ENCODE measurements at places on chromosomes 4 and X.

DNA sequence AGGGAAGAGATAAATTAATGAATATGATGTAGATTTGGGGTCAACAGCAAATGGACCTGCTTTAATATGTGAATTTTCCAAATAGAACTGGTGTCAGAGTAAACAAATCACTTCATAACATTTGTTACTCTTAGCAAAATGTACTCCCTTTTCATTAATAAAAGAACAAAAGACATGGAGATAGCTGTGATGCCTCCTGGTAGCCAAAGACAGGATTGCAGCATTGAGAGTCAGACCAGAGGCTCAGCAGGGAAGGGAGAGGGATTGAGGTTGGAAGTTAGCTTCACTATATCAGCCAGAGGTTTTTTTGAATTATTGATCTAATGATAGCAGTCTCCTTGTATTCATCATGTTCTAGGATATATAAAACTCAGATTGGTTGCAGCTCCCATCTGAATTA lies 17.4 kb upstream of the RAB40A start:
- DNase-seq = no peak

- no peak for DNase-seq
These were observed 1.6 kb upstream of the WWC2 start for GRCh38 chr4:183097231-183098018.

DNA sequence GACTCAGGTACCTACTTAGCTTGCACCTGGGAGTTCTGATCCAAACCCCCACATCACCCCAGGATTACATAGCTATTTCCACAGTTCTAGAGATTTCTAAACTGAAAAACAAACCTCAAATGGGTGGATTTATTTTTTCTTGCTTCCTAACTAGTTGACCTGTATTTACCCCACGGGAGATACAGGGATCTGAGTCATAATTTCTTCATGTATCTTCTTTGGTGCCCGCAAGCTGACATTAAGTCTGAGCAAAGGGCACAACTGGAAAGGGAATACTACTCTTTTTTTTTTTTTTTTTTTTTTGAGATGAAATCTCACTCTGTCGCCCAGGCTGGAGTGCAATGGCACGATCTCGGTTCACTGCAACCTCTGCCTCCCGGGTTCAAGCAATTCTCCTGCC lies 10.0 kb upstream of the ELOVL6 start:
- DNase-seq = no peak

GRCh38 chr4:186485150-186485549 lies 70.2 kb downstream of the MTNR1A start:
- no peak for DNase-seq

DNA sequence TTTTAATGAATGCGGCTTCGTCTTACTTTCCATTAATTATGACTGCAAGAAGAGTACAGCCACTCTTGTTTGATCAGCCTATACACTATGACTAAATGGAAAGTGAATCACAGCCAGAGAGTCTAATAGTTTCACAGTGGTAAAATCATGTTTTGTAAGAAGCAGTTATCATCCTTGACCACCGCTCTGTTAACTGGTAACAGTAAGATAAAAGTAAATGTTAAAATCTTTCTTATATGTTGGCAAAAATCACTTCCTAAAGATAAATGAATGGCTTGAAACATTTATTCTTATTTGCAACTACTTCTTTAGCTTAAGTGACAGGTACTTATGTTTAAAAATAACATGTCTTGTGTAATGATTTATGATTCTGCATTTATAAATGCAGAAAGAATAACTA lies 13.2 kb downstream of the GALNT7 start:
- DNase-seq = no peak

GRCh38 chr4:115128037-115128436 lies 14.6 kb upstream of the NDST4 start:
- DNase-seq = no peak

- DNase-seq = no peak
These were observed 1440.2 kb downstream of the ADGRL3 start for GRCh38 chr4:62640296-62640695.

- no peak for DNase-seq
These were observed 108.9 kb upstream of the TEX13D start for GRCh38 chrX:124223524-124223923.

GRCh38 chr4:44725166-44725565 lies 1.2 kb downstream of the GNPDA2 start:
- no peak for DNase-seq

- no peak for DNase-seq
These were observed 8.7 kb upstream of the TIMM8A start for GRCh38 chrX:101357166-101357795.

DNA sequence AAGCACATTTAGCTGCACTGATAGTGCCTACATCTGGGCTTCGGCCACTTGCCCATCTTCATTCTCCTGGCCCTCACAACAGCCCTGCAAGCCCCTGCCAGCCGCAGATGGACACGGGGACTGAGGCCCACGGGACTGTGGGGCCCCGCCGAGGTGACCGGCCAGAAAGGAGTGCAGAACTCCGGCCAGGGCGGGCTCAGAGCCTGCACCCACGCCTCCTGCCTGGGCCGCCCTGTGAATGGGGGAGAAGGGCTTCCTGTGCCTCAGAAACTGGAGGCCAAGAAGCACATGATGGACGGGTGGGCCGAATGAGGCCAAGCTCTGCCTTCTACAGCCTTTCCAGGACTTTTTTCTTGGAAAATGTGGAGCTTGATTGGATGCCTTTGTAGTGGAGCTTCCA lies 35.7 kb upstream of the HGFAC start:
- no peak for DNase-seq

- DNase-seq = no peak
These were observed 121.8 kb downstream of the TSPAN5 start for GRCh38 chr4:98536631-98537030.

DNA sequence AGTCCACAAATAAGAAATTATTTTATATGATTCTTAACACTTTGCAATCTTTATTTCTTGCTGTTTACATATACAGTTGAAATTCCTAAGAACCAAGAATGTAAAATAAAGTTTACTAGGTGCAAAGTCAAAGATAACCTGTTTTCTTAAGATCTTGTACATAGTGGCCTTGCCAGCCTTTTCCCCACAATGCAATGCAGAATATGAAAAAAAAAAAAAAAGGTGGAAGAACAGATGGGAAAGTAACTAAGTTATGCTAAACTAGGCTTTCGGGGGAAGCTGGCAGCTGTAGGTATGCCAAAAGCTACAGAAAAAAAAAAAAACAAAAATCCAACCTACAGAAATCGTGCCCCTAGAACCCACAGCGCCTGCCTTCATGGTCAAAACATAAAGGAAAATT lies 1588.4 kb downstream of the STIM2 start:
- DNase-seq = no peak

- no peak for DNase-seq
These were observed 136.5 kb upstream of the SMIM31 start for GRCh38 chr4:164617426-164617825.

- no peak for DNase-seq
These were observed 22.6 kb downstream of the LAMP2 start for GRCh38 chrX:120446498-120446897.

- DNase-seq = no peak
These were observed 5.4 kb upstream of the RGS12 start for GRCh38 chr4:3287271-3287971.

DNA sequence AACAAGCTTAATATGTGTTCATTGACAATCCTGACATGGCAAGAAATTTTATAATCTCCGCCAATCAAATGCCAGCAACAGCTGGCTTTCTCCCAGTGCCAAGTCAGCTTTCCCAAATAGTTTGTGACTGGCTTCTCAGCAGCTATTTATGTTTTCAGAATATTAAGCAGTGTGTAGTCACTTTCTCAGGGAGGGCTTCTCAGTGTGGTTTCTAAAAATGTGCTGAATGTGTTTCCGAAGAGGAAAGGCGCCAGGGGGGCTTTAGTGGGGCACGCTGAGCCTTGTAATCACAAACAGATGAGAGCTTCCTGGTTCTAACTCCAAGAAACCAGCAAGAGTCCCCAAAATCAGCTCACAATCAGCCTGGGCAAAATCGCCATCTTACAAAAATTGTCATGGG lies 258.7 kb upstream of the CPEB2 start:
- DNase-seq = no peak

Data from CD4-positive, CD25-positive, alpha-beta regulatory T cell (primary cell).